CD4-positive, alpha-beta T cell treated with Interleukin-1 beta for 1 hour (primary cell): ENCODE measurements at places on chromosomes 1 and 21.

DNA sequence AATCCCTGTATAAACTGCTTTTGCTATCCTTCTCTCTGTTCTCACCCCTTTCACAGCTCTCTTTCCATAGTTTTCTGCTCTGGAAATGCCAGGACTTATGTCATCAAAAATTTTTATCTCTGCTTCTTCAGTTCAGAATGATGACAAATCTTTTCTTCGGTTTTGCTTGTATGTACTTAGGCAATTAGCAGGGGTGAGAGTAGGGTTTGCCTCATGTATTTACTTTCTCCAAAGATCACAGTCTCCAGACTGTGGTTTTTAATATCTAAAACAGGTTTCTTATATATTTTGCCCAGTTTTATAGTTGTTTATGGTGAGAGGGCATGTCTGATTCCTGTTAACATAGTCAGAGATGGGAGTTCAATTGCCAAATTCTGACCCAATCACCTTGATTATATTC, 235.4 kb upstream of the LYPLAL1 start:
- no peak for DNase-seq

- DNase-seq: no peak
Observed at GRCh38 chr21:21851205-21851604, 853.0 kb downstream of the NCAM2 start.

DNA sequence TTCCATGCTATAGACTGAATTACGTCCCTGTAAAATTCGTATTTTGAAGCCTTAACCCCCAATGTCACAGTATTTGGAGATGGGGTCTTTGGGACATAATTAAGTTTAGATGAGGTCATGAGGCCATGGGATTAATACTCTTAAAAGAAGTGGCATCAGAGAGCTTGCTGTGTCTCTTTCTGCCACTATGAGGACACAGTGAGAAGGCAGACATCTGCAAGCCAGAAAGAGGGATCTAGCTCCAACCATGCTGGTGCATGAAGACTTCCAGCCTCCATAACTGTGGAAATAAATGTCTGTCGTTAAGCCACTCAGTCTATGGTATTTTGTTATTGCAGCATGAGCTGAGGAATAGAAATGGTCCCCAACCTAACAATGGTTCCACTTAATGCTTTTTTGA, 99.0 kb downstream of the LTN1 start:
- no peak for DNase-seq

- DNase-seq: no peak
Observed at GRCh38 chr1:157691285-157691920, 9.2 kb downstream of the FCRL3 start.

DNA sequence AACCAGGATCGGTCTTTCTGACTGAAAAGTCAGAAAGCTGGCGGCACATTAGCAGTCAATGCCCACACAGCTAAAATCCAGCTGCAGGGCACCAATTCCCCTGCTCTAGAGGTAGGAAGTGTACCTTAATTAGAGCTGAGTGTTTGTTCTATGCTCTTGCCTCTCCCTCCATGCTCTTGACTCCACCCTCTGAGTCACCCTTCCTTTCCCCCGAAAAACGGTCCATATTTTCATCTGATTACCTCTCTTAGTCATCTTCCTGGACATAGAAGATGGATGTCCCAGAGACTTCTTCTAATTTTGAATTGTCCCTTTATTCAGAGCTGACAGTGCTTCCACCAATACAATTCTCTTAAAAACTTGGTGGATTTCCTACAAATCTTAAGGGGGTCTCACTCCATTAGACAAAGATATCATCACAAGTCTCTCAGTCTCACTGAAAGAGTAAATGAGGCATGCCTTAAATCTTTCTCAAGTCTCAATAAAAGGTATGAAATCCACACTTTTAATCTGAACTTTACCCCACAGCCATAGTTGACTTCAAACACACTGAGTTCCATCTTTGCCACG, 44.1 kb upstream of the SLC19A1 start:
- no peak for DNase-seq

DNA sequence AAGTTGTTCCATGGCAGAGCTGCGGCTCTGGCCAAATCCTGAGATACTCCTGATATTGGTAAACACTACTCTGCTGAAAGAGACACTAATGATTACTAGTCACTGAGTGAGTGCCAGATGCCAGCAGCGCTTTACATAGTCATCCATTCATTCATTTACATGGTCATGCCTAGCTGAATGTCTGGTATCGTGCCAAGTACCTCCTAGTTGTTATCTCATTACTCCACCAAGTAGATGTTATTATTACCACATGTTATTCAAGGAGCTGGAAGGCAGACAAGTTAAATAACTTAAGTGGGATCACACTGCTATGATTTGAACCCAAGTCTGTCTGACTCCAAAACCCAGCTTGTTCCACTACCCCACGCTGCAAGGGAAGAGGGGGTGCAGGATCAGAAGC, 4.7 kb downstream of the OLFML2B start:
- no peak for DNase-seq

DNA sequence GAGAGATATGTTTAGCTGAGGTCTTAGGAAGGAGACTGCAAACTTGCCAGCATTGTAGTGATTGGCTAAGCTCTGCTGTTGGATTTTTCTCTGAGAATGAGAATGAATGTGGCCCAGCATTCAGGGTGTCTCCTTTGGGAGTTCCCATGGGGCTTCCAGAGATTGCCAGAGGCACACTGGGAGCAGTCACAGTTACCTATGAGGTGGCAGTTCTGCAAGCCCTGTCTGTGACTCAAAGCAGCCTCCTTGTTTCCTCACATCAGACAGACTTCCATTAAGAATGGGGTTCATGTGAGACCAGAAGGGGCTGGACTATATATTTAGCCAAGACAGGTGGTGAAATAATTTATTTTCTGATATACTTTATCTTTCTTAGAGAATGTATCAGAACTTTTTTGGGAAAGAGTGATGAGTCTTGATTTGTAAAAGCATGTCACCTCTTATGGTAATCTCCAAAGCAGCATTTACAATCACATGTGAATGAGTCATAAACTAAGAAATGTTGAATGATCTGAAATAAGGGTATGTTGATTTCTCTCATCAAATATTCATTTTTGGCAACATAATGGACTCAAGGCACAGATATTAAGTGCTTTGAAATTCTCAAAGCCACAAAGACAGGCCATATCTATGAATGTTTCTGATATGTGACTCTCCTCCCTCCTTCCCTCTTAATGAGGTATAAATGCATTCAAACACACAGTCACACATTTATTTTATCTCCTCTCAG, 9.5 kb upstream of the SLC19A2 start:
- DNase-seq: no peak

- no peak for DNase-seq
Observed at GRCh38 chr21:39483917-39484316, 32.1 kb downstream of the SH3BGR start.

GRCh38 chr1:63819795-63820194, 46.0 kb downstream of the ROR1 start:
- DNase-seq: no peak

- no peak for DNase-seq
Observed at GRCh38 chr21:44918581-44919033, 2.1 kb downstream of the ITGB2 start.

GRCh38 chr21:45161038-45161945, 86.9 kb downstream of the ADARB1 start:
- no peak for DNase-seq

DNA sequence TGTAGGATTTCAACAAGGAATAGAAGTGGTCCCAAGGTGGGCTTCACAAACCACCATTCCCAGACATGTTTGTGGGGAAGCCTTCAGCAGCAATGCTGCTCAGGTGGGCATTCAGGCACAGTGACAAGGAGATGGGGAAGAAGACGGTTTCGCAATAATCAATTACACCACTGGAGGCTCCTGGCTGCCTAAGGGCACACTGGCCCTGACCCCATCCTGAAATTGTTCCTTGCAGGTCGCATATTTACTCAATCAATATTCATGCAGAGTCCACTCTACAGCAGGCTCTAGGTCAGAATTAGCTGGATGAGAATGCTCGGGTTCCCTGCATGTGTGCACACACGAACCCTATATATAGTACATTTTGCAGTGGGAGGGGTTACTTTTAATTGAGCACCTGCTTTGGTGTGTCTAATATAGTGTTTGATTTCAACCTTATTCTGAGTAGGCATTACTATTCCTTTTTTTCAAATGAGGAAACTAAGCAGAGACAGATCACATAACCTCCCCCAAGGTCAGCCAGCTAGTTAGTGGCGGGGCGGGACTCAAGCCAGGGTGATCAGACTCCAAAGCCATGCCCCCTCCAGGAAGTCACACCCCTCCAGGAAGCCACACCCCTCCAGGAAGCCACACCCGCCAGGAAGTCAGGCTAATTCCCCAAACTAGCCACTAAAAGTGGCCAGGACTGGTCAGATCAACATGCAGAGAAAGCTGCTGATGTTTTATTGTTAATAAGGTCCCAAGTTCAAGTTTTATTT, 106.5 kb downstream of the HLCS start:
- peak; percentile 49 for DNase-seq

- DNase-seq: no peak
Observed at GRCh38 chr1:115142616-115143015, 53.3 kb upstream of the TSPAN2 start.

DNA sequence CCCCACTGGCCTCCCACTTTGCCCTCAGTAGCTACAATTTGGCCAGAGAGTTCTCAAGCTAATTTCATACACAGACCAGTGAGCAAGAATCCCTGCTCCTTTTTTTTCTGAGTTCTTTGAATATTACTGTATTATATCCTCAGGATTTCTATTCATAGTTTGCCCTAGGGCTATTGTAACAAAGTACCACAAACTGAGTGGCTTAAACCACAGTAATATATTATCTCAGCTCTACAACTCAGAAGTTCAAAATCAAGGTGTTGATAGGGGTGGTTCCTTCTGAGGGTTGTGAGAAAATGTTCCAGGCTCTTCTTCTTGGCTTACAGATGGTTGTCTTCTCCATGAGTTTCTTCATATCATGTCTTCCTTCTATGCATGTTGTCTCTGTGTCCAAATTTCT, 289.4 kb upstream of the ESRRG start:
- DNase-seq: no peak

DNA sequence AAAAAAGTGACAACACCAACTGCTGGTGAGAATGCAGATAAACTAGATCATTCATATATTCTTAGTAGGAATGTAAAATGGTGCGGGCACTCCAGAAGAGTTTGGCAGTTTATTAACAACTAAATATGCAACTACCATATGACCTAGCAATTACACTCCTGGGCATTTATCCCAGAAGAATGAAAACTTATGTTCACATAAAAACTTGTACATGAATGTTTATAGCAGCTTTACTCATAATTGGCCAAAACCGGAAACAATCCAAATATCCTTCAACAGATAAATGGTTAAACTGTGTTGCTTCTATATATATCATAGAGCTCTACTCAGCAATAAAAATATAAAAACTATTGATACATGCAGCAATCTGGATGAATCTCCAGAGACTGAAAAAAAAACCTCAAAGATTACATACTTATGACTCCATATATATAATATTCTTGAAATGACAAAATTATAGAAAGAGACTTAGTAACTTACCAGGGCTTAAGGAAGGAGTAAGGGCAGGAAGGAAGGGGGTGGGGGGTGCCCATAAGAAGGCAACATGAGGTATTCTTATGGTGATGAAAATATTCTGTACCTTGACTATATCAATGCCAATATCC, 99.9 kb downstream of the KCNH1 start:
- no peak for DNase-seq

DNA sequence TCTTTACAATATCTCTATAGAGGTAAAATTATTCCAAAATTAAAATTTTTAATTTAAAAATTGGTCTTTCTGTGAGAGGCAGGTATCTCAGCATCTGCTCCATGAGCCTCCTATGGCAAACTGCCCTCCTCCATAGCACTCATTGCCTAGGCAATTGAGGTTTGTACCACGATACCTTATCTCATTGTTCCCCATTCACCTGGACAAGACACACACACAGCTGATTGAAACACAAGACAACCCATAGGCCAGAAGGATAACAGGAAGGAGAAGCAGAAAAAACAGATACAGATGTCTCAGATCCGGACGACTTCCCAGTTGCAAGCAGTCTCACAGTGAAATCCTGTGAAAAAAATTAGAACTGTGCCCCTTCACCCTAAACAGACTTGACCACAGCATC, 24.3 kb downstream of the RHBDL2 start:
- no peak for DNase-seq

DNA sequence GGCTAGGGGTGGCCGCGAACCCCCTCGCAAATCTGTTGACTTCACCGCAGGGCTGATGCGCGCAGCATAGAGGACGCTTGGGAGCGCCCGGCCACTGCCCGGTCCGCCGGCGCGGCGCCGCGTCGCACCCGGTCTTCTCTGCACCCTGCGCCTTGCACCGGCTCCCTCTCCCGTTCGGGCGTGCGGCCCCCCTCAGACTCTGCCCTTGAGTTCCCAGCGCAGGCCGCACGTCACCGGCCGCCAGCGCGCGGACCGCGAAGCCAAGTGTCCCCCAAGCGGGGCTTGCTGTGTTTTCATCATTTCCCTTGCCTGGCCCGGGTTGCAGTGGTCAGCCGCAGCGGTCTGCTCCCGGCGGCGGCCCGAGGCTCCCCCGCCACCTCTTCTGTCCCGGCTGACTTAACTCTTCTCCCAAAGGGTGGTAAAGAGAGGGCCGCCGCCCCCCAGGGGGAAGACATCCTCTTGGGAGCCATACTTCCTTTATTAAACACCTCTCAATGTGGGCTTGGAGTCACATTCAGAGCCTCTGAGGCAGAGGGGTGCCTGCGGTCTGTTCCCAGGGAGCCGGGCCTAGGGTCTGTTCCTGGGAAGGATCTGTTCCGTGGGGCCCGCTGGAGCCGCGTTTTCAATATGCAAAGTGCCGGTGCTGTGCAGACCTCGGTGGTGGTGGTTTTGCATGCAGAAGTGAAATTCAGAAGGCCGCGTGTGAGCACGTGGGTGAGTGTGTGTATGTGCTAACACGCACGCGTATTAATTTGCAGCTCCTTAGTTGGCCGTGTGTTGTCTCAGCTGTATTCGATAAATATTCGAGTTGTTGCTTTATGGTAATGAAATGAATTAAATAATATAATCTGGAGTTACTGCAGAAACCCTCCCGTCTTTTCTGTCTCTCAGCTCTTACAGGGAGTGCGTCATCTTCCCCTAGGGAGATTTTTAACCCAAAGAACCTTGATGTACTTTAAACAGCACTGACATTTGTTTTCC, 17.6 kb downstream of the PBX1 start:
- DNase-seq: no peak

DNA sequence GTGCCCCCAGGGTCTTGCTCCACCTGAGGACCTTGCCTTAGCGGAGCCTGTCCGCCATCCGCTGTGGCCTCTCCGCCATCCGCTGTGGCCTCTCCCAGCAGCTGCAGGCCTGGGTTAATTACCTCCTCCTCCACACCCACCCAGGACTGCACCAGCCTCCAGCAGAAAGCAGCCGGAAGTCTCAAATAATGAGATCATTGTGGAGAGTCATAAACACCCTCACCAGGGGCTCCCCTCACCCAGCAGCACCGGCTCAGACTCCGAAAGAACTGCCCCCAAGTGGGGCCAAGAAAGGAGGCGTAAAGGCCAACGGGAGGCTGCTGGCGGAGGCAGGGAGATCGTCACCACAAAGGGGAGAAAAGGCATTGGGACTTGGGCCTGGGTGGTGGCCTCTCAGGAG, 10.7 kb upstream of the GPR153 start:
- no peak for DNase-seq

- no peak for DNase-seq
Observed at GRCh38 chr21:40141621-40142020, 274.4 kb downstream of the PCP4 start.
